ENCODE measurements at places on chromosomes 6 and 20.

- no peak for DNase-seq
Measured at GRCh38 chr6:46876126-46876525, 45.6 kb downstream of the ADGRF5 start.

GRCh38 chr6:84251891-84252539 is 24.6 kb upstream of the CEP162 start:
- no peak for DNase-seq

GRCh38 chr20:33803921-33804337 is 7.2 kb upstream of the CHMP4B start:
- DNase-seq, result no peak

DNA sequence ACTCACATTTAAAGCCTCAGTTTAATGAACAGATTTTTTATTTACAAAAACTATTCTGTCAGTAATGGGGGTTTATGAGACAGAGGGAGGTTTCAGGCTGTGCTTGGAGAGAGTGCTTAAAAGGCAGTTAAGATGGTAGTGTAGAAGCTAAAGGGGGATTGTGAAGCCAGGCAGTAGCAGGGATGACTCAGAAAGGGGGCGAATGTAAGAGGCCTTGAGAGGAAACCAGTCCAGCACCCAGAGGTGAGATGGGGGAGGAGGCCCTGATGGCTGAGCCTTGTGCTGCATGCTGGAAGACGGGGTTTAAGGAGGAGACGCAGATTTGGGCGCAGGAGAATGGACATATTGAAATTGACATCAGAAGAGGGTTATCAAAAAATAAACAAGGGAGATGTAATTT is 6.6 kb upstream of the SERPINB9 start:
- no peak for DNase-seq

DNA sequence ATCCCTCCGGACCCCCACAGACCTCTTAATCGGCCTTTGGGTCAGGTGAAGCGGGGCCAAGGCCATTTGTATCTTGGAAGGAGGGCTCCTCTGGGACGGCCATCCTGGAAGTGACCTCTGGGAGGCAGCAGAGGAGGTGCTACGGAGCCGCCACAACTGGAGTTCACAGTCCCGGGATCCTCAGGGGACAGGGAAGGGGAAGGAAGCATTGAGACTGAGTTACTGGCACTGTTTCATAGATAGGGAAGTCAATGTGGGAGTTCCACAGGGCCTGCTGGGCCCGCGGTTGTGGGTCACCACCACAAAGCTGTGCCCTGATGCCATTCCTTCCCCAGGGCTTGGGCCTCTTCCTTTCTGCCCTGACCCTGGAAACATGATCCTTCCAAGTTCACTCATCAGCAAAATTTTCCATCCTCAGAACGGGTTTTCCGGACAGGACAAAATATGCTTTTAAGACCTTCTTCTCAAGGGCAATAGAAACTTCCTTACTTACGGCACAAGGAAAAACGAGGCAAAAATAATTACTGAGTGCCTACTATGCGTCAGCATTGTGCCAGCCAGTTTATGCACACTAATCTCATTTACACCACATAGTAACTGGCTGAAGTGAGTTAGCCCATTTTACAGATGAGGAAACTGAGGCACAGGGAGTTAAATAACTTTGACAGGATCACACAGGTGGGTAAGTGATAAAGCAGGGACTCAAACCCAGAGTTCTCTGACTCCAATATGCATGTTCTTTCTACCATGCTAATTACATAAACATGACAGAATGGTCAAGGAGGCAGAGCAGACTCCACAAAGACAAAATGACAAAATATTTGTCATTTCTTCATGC is 143.8 kb downstream of the UNC5CL start:
- DNase-seq, result no peak

- DNase-seq, result no peak
Measured at GRCh38 chr6:137860394-137861005, 6.6 kb upstream of the TNFAIP3 start.

- no peak for DNase-seq
Measured at GRCh38 chr20:51966296-51966971, 164.1 kb upstream of the SALL4 start.

- no peak for DNase-seq
Measured at GRCh38 chr6:14953836-14954235, 292.0 kb upstream of the JARID2 start.

DNA sequence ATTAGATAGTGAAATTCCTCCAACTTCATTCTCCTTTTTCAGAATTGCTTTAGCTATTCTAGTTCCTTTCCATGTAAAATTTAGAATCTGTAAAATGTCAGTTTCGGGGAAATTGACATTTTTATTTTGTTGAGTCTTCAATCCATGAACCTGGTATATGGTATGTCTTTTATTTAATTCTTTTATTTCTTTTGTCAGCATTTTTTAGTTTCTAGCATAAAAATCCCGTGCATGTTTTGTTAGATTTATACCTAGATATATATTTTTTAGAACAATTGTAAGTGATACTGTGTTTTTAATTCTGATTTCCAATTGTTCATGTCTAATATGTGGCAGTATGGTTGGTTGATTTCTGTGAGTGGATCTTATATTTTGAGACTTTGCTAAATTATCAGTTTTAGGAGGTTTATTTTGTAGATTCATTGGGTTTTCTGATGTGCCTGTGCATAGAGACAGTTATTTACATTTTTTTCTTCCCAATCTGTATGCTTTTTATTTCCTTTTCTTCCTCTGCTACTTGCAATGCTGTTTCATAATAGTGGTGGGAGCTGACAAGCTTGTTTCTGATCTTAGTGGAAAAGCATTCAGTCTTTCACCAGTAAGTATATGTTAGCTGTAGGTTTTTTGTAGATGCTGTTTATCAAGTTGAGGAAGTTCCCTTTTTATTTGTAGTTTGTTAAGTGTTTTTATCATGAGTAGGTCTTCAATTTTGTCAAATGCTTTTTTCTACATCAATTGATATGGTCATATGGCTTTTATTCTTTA is 13.7 kb downstream of the TAB2 start:
- no peak for DNase-seq
